K562 (cell line): ENCODE measurements at places on chromosomes 5 and 9.
A peak's percentile ranks its signal among the peaks of the same experiment; 100 is the strongest.

DNA sequence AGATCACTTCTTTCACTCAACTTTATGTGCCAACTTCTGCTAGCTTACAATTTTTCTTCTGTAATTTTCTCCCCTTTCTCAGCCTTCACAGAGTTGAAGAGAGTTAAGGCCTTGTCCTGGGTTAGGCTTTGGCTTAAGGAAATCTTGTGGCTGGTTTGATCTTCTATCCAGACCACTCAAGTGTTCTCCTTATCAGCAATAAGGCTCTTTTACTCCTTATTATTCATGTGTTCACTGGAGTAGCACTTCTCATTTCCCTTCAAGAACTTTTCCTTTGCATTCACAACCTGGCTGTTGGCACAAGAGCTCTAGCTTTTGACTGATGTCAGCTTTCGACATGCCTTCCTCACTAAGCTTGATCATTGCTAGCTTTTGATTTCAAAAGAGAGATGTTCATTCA, 86.9 kb upstream of the ALDH1B1 start:
- DNase-seq = no peak

GRCh38 chr5:16467363-16468219, 2.0 kb upstream of the ZNF622 start:
- peak; percentile 27 for DNase-seq

- no peak for DNase-seq
These were observed 23.1 kb upstream of the FOXD1 start for GRCh38 chr5:73471654-73472053.

DNA sequence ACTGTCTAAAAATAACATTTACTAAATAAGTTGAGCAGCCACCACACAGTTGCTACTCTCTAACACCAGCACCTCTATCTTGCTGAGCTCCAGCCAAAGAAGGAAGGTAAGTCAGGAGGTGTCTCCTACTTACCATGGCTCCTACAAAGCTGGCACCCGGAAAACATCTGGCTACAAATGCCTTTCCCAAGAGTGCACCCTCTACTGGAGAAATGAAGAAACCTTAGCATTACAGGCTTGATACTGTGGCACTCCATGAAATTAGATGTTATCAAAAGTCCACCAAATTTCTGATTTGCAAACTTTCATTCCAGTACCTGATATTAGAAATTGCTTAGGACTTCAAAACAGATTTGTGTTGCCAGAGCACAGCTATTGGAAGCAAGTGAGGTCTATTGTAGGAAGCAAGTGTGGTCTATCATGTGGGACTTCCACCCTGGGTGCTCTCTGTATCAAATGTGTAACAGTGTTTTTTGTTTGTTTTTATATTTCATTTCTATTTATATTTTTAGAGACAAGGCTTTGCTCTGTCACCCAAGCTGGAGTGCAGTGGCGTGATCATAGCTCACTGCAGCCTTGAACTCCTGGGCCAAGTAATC, 25.7 kb upstream of the RFK start:
- peak; percentile 20 for DNase-seq

GRCh38 chr5:1515921-1516571, 7.7 kb downstream of the LPCAT1 start:
- no peak for DNase-seq

GRCh38 chr5:25387953-25388352, 743.2 kb upstream of the CDH10 start:
- DNase-seq = no peak

DNA sequence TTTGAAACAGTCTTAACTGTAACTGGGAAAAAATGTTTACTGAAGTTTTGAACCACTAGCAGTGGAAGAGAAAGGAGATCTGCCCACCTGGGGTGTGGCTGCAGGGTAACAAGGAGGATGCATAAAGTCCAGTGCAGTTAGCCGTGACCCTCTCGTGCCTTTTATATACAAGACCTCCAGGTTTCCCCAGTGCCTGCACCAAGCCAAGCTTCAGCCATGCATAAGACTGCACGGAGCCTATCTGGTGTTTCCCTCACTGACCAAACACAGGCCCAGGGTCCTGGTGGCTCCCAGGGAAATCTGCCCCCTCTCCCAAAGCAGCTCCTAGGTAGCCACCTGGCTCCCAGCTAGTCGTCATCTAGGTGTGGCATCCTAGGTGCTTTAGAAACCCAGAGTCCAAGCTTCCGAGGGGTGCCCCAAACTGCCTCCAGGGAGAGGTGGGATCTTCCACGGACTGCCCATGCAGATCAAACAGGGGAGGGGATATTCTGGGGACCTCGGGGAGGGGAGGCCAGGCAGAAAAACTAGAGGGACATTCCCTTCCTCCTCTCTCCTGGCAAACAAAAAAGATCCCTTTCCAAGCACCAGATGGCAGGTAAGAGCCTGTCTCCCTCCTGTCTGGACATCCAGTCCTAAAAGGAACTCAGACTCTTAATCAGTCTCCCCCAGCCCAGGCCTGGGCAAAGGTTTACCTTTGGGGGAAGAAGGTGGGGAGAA, 2.7 kb downstream of the SHB start:
- no peak for DNase-seq

DNA sequence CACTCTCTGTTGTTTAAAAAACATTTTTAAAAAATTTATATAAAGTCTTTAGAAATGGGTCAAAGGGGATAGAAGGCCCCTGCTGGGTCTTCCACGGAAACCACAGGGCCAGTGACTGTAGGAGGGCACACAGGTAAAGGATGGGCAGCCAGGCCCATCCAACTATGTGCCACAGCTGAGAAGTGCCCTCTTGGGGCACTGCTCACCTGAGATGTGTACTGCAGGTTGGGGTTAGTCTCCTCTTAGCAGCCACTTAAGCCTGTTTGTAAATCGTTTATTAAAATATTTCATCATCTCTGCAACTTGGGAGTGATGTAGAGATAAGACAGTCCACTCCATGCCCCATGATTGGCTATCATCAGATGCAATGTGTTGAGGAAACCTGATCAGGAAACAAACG, 222.4 kb downstream of the DIRAS2 start:
- DNase-seq = no peak

DNA sequence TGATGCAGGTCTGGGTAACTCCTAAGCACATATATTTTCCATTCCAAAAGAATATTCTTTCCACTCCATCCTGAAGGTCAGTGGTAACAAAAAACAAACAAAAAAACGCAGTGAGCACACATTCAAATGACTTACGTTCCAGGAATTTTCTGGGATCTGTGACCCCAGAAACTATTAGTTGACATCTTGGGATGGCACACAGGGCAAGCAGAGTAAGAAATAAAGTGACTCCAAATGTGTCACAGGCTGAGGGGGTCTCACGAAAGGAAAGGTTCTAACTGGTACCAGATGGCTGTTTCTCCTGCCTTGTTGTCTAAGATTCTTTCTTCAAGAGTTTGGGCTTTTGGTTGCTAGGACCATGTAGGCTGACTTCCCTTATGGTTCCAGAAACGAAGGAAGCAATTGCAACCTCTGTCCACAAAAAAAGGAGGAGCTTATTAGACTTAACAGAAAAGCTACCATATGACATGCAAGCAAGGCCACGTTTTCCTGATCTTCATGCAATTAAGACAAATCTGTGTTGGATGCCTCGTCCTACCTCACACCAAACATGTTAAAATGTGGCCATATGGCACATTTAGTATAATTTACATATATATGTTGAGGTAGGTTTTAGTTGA, 32.7 kb downstream of the PTGS1 start:
- no peak for DNase-seq

- DNase-seq = no peak
These were observed 24.5 kb upstream of the UBE2QL1 start for GRCh38 chr5:6424110-6424659.

- peak; percentile 28 for DNase-seq
These were observed 53.9 kb downstream of the IRX2 start for GRCh38 chr5:2697446-2698200.

GRCh38 chr9:127683723-127684122, 23.1 kb upstream of the CFAP157 start:
- no peak for DNase-seq

DNA sequence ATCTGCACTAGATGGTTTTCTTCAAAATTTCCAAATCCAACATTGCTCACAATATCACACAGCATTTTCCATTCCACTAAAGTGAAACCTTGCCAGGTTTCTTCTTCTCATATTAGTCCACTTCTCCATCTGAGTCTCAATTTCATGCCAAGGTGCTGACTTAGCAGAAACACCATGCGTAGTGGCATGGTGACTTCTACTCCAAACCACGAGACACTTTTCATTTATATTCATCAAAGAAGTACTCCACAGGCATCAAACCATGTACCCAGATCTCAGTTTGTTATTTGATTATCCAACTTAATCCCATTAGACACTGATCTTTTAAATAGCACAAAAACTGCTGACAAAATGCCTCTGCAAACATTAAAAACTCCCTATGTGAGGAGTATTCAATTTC, 233.4 kb upstream of the ITGA1 start:
- DNase-seq = no peak

DNA sequence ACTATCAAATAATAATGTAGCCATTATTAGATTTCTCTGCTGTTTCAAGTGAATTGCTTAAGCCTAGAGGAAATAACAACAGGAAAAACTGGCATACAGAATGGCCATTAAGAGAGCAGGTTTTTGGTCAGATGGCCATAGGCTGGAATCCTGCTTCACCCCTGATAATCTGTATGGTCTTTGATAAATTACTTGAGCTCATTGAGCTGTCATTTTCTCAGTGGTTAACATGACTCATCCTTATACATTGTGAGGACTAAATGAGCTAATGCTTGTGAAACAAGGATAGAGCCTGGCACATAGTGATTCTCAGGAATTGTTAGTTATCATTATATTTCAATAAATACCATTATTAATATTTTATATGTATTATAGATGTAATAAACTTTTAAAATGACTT, 516.5 kb downstream of the KIF4B start:
- no peak for DNase-seq

- DNase-seq = no peak
These were observed 260.7 kb downstream of the CHSY3 start for GRCh38 chr5:130164966-130165365.

DNA sequence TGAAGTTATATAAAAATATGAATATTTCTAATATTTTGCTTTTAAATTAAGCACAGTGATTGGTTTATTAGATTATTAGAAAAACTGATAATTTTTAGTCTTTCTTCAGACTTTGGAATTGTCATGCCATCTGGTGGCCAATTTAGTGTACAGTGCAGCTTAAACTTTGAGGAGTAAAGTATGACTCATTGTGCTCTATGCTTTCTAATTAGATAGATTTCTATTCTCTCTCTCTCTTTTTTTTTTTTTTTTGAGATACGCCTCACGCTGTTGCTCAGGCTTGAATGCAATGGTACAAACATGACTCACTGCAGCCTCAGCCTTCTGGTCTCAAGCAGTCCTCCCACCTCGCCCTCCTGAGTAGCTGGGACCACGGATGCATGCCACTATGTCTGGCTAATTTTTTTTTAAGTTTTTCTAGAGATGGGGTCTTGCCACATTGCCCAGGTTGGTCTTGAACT, 42.1 kb upstream of the GPR21 start:
- peak; percentile 34 for DNase-seq

- DNase-seq = peak; percentile 31
These were observed 202.6 kb downstream of the NR3C1 start for GRCh38 chr5:143200781-143201398.

DNA sequence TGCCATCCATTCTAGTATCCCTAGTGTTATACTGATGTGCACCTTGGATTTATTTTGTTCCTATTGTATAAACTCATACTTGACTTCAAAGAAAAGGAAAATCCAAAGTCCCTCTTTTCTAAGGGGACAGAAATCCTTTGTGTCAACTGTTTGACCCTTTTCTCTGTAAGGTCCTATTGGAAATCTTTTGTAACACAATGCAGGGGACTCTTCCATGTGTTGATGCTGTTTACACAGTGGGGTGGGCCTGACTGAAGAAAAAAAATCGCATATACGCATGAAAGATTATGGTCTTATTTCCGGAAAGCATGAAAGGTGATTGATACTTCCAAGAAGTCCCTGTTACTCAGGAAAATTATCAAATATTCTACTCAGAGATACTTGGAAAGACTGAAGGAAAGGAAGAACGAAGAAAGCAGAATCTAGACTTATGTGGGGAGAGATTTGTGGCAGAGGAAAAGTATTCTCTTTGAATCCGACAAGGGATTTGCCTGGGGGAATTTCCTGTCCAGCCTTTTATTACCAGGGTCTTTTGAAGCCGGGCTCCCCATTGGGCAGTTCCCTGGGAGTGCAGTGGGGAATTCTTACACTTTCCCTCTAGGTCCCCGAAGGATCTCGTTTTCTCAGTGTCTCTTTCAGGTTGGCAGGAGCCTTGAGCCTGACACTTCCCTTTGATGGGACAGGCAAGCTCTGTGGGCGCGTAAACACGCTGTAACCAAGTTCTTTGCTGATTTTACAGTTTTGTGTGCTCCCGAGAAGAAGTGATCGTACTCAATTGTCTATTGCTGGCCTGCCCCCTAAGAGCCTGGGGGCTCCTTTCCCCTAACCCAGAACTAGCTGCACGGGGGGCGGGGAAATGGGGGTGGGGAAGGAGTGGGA, 779 bp upstream of the VCAN start:
- DNase-seq = no peak

DNA sequence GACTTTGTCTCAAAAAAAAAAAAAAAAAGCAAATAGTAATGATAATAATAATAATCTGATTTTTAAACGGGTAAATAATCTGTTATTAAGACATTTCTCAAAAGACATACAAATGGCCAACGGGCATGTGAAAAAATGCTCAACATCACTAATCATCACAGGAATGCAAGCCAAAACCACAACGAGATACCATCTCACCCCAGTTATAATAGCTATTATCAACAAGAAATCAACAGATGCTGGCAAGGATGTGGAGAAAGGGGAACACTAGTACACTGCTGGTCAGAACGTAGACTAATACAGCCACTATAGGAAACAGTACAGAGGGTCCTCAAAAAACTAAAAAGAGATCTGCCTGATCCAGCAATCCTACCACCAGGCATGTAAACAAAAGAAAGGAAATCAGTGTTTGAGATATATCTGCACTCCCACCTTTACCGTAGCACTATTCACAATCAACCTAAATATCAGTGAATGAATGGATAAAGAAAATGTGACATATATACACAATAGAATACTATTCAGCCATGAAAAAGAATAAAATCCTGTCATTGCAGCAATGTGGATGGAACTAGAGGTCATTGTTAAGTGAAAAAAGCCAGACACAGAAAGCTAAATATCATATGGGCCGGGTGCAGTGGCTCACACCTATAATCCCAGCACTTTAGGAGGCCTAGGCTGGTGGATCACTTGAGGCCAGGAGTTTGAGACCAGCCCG, 24.9 kb downstream of the VAV2 start:
- DNase-seq = no peak

GRCh38 chr9:68433531-68434110, 77.2 kb downstream of the PGM5 start:
- DNase-seq = no peak

DNA sequence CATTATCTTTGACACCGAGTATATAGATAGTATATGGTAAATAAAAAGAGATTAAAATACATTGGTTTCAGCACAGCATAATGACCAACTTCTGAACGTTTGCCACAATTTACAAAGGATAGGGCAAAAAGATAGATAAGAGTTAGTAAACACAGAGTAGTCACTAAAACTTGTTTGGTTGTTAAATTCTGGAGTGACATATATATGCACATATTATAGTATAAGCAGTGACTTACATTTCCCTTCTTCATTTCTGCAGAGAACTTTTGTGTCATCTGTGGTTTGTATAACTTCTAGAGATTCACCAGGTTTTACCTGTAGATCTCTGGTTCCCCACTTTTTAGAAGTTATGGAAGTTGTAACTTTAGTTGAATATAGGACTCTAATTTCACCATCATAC, 44.4 kb upstream of the RICTOR start:
- DNase-seq = no peak
